COLO829 (cell line): ENCODE measurements at places on chromosomes 13 and 19.

- DNase-seq: no peak
These were observed 525.8 kb downstream of the MYO16 start for GRCh38 chr13:109154966-109155761.

DNA sequence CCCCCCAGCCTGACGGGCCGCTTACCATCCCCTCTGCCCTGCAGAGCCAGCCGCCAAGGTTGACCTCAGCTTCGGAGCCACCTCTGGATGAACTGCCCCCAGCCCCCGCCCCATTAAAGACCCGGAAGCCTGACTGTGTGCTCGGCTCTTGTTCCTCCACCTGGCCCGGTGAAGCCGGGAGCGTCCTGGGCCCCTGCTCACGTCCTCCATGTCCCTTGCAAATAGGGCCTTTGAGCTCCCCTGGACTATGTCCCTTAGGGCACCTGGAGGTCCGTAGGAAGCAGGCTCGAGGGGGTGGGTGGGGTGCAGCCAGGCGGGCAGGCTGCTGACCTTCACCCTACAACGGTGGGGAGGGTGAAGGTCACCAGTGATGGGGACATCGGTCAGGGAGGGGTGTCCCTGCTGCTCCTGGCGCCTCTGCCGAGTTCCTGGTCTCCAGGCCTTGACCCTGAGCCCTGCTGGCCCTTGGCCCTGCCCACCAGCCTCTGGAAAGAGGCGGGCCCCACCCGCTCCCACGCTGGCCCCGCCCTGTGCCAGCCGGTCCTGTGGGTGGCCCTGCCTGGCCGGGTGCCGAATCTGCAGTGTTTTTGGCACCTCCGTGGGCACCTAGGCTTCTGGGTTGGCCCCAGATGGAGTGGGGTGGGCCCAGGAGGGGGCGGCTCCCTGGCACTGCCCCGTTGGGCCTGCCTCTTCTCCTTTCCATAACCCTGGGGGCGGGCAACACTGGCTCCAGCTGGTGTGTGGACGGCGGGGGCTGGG lies 3.3 kb downstream of the ATP5F1D start:
- DNase-seq: no peak

DNA sequence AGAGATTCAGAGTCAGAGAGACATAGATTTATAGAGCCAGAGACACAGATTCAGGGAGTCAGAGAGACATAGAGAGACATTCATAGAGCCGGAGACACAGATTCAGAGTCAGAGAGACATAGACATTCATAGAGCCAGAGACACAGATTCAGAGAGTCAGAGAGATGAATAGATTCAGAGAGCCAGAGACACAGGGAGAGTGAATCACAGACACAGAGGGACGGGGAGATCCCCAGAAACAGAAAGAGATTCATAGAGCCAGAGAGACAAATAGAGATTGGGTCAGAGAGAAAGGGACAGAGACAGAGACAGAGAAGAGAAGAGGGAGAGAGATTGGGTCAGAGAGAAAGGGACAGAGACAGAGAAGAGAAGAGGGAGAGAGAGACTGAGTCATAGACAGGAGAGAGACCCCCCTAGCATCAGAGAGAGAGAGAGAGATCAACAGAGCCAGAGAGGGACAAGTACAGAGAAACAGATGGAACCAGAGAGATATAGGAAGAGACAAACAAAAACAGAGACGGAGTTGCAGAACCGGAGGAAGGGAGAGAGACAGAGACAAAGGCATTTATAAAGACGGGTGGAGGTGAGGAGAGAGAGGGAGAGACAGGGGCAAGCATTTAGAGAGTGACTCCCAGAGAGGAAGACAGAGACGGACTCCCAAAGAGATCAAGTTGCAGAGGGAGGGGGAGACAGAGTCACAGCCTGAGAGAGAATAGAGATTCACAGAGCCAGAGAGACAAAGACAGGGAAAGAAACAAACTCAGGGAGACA lies 1.1 kb upstream of the PRKCG start:
- no peak for DNase-seq

DNA sequence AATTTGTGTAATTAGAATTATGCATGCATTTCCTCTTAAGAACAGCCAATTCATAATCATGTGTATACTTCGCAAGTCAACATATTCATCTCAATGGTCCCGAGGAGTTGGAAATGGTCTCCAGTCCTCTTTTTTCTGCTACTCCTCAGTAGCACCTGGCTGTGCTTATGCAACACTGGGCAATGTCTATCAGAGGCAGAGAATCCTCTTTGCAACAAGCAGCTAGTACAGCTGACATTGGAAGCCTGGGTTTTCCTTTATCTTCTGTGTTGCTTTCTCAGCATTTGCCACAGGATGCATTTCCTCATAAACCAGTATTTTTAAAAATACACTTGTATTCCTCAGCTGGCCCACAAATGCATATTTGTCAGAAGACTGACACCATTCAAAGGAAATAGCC lies 405.3 kb upstream of the GPC6 start:
- no peak for DNase-seq

DNA sequence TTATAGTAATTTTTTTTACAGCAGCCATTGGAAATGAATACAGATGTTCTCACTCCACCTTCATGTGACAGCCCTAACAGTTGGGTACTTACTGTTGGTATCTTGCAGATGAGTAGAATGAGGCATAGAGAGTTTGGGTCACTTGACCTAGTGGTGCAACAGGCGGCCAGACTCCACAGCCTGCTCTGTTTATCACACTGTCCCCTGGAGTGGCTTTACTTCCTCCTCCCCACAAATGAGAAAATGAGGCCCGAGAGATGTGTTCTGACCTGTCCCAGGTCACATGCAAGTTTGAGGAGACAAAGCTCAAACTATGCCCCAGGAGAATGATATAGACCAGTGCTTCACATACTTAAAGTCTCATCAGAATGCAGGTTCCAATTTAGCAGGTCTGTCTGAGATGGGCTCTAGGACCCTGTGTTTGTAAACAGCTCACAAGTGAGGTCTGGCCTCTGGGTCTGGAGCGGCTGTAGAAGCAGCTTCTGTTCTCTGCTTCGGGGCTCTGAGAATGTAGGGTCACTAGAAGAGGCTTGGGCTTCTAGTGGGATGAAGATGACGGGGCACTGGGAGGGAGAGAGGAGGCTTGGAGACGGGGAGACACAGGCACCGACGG lies 37.4 kb upstream of the RCBTB2 start:
- DNase-seq: no peak

DNA sequence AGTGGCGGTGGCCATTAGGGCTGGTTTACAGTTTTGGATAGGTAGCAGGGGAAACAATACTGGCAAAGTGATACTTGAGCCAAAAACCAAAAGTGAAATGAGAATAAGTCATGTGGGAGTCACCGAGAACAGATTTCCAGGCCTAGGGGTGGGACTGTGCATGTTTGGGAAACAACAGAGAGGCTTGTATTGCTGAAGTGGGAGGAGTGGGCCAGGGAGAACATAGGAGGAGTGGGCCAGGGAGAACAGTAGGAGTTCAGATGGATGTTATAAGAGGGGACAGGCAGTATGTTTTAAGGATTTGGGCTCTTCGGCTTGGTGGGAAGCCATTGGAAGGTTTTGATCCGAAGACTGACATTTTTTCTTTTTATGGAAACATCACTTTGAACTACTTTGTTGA lies 35.5 kb downstream of the AKAP11 start:
- peak; percentile 50 for DNase-seq

- DNase-seq: no peak
These were observed 16.3 kb downstream of the CATSPERG start for GRCh38 chr19:38351865-38352395.

DNA sequence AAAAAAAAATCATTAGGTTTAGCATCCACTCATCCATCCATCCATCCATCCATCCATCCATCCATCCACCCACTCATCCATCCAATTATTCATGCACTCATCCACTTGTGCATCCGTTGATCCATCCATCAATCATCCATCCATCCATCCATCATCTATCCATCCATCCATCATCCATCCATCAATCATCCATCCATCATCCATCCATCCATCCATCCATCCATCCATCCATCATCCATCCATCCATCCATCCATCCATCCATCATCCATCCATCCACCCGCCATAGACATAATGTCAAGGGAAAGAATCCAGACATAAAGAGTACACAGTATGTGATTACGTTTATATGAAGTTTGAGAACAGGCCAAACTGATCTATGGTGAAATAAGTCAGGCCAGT lies 9.0 kb upstream of the SELENOW start:
- DNase-seq: no peak

DNA sequence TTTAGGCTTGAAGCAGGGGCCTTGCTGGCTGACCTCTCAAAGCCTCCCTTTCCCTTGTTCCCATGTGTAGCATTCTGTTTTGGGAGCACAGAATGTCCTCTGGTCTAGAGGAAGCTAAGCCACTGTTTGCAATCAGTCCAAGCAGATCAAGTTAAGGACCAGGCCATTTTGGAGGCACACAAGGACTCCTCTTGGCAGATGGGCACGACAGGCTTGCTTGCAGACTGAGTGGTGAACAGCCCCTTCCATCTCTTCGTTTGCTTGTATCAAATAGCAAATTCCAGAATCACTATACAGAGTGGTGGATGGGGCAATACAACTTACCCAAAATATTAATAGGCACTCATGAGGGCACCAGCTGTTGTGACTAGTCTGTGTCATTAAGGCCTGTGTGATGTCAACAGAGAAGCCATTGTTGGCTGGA lies 215.5 kb upstream of the SERP2 start:
- DNase-seq: no peak

- DNase-seq: no peak
These were observed 306.4 kb upstream of the ZNF507 start for GRCh38 chr19:32038961-32039360.

- no peak for DNase-seq
These were observed 13.3 kb downstream of the SLC25A42 start for GRCh38 chr19:19077103-19077502.

GRCh38 chr19:47646924-47647323 lies 38.0 kb downstream of the BICRA start:
- no peak for DNase-seq

DNA sequence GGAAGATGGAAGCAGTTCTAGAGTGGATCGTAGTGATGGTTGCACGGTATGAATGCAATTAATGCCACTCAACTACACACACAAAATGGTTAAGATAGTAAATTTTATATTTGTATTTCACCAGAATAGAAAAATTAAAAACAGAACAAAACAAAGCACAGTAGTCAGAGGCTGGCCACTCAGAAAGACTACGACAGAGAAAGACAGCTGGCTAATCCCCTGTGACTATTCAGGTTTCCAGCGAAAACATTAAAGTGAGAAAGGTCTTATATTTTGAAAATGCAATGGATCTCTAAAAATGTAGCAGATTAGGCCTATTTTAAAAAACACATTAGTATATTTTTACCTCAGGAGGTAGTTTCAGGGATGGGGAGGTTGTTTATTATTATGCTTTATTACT lies 131.3 kb upstream of the POSTN start:
- no peak for DNase-seq

DNA sequence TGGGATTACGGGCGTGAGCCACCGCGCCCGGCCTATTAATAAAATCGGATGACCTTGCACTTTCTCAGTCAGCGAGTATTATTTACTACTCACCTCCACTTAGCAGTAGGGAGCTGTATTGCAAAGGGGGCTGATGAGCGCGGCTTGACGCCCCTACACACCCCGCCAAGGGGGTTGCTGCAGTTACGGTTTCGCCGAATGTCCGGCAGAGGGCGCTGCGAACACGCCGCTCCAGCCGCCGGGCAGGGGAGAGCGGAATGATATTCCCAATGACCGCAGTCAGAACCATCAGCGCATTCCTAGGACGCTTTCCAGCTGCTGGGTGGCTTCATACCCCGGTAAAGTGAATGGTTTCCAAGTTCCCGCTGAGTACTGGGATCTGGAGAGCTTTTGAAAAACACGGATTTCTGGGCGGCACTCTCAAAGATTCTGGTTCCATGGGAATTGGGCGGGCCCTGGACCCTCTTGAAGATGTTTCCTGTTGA lies 30.0 kb upstream of the TPT1 start:
- DNase-seq: peak; percentile 71

- no peak for DNase-seq
These were observed 1.5 kb upstream of the FXYD1 start for GRCh38 chr19:35136977-35137702.

DNA sequence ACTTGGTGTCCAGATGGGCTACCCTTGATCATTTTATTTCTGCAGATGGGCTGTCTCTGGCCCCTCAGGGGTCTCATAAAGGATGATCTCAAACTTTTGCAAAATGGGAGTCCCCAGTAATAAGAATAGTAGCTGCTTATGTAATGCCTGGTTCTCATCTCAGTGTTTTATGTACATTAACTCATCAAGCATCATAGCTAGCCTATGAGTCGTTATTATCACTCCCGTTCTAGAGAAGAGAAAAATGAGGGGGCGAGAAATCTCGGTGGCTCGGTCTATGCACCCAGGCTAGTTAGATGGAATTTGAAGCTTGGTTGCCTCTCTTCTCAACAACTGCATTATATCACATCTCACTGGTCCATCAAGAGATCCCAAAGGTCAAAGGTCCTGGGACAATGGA lies 3.4 kb downstream of the CACNG6 start:
- no peak for DNase-seq

- no peak for DNase-seq
These were observed 5.4 kb downstream of the ARHGAP33 start for GRCh38 chr19:35780717-35781116.

DNA sequence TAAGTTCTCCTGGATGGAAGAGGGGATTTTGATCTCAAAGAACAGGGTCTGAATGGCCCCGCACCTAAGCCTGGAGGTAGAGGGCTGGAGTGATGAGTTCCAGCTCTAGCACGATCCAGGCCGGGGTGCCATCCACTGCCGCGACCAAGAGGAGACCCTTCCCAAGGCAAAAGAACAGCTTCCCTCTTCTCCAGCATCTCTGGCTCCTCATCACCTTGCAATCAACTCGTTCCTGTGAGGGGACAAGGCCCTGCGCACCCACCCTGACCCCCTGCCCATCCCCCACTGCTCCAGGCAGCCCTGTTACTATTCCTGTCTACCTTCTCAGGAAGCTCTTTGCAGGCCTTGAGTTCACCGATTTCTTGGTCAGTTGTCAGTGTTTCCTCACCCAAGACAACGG lies 17.8 kb downstream of the COL4A1 start:
- DNase-seq: no peak

- DNase-seq: peak; percentile 86
These were observed 8.3 kb upstream of the NALCN start for GRCh38 chr13:101424381-101425155.

GRCh38 chr19:46133777-46134241 lies 9.3 kb upstream of the IGFL3 start:
- no peak for DNase-seq

DNA sequence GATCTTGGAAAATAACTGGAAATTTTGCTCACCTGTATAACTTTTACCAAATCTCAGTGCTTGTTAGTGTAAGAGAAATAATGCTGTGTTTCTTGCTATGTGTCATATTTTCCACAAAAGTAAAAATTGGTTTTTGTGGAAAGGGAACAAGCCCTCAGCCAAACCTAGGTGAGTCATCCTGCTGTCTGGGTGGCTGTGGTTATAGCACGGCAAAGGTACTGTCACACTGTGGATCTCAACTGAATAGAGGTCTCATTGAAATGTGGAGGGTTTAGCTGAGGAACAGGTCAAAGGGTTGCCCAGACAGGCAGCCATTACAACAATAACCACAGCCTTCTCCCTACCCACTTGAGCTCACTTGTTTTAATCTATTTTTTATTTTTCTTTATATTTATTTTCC lies 338.8 kb upstream of the DACH1 start:
- no peak for DNase-seq
